ENCODE measurements at places on chromosomes 7 and 10.

DNA sequence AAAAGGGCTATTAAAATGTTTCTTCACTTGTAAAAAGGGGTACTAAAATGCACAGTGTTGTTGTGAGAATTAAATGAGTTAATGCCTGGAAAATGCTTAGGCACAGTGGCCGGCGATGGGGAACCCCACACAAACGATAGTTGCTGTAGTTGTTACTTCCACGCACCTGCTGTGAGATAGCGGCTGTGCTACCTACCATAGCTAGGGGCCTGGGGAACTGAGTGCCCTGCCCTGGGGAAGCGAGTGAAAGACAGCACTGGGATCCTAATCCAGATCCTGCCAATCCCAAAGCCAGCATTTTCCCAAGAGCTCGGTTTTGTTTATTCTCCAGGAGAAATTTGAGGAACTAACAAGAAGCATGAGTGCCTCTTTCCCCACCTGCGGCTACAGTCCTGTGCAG lies 27.8 kb downstream of the DDC start:
- DNase-seq = no peak

GRCh38 chr7:100598425-100598824 lies 3.7 kb upstream of the PCOLCE start:
- no peak for DNase-seq

- no peak for DNase-seq
Observed at GRCh38 chr7:68544851-68545250, 1053.4 kb upstream of the AUTS2 start.

- DNase-seq = no peak
Observed at GRCh38 chr7:127863082-127863481, 168.2 kb downstream of the LRRC4 start.

DNA sequence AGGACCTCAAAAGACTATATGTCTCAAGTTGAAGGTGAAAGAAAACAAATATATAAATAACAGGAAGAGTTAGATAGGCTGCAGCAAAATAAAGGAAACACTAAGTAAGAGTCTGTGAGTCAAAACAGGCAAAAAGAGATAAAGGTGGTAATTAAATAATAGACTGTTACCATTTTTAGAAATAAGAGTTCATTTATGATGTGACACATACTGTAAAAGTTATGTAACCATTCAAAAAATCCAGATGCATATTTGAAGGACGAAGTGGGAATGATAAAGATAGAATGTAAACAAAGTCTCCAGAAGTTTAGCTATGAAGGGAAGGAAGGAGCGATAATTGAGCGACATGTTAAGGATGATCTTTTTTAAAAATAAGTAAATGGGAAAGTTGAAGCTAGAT lies 50.5 kb downstream of the HECTD2 start:
- DNase-seq = no peak

Measured in right renal cortex interstitium (tissue), 3 donors.